Activated T-cell treated with anti-CD3 and anti-CD28 coated beads, Interleukin-2, amount 50 U/mL, for 72 hours (primary cell): ENCODE measurements at places on chromosomes 4 and X. TPM values are rescaled to one million over a fixed set of nuclear protein-coding genes. Genes with fewer than 3 reads are reported as not detected.

The GAGE12E gene
- not detected for total RNA-seq

The AWAT2 gene
- total RNA-seq = not detected

- H3K4me3 ChIP-seq = no peak overlapping the region
- no peaks in the 10 kb centered on the region for H3K36me3 ChIP-seq
- no peak overlapping the region for H3K27ac ChIP-seq
Observed at GRCh38 chrX:146934256-146934655, 119.7 kb upstream of the CXorf51A start.

DNA sequence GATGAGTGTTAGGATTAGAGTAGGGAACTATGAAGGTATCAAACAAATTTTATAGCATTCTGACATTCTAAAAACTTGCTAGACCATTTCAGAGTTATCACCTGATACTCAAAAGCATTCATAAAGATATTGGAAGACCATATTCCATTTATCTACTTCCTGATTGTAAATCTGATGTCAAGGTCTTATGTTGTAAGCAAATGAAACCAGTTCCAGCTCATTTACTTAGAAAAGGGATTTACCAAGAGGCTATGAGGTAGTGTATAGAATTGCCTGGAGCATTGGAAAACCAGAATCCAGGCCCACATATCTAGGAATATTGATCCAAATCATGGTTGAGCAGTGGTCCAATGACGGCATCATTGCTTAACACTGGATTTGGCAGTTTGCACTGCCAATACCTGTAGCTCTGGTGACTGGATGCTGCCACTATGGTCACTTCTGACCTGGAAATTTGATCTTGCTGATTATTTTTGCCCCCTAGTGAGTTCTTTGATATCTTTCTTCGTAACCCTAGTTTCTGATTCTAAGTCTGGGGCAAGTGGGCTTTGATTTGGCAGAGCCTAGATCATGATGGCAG lies 25.4 kb downstream of the ARFIP1 start:
- DNase-seq = no peak
- H3K27ac ChIP-seq = no peak overlapping the region
- no peak overlapping the region for H3K4me3 ChIP-seq
- peaks cover 25% of the 10 kb centered on the region for H3K4me1 ChIP-seq
- peaks cover 6% of the 10 kb centered on the region for H3K36me3 ChIP-seq

DNA sequence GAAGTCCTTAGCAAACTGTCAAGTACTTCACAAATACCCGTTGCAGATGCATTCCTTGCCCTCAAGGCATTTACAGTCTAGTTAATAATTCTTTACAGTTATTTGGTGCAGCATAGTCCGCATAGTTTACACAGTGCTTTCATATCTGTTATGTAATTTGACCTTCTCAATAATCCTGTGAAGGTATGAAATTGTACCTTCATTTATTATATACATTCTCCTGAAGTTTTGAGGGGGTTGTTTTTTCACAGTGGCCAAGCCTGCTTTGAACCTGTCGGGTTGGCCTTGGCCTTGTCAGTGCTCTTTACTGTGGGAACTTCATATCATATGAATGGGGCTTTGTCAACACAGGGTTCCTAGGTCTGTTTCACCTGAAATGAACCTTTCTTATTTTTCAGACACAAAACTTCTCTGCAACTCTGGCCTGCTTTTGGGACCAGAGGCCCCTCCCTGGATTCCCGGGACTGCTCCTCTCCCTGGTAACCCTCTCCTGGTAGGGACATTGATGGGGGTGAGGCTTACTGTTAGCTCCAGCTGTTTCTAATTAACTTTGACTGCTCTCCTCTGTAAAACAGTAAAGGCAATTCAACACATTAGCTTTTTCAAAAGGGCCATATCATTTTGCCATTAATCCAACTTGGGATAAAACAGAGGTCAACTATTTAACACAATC lies 9.1 kb downstream of the IGFBP7 start:
- no peak for DNase-seq
- H3K4me1 ChIP-seq = no peaks in the 10 kb centered on the region
- no peak overlapping the region for H3K4me3 ChIP-seq
- no peaks in the 10 kb centered on the region for H3K36me3 ChIP-seq
- H3K27ac ChIP-seq = no peak overlapping the region

DNA sequence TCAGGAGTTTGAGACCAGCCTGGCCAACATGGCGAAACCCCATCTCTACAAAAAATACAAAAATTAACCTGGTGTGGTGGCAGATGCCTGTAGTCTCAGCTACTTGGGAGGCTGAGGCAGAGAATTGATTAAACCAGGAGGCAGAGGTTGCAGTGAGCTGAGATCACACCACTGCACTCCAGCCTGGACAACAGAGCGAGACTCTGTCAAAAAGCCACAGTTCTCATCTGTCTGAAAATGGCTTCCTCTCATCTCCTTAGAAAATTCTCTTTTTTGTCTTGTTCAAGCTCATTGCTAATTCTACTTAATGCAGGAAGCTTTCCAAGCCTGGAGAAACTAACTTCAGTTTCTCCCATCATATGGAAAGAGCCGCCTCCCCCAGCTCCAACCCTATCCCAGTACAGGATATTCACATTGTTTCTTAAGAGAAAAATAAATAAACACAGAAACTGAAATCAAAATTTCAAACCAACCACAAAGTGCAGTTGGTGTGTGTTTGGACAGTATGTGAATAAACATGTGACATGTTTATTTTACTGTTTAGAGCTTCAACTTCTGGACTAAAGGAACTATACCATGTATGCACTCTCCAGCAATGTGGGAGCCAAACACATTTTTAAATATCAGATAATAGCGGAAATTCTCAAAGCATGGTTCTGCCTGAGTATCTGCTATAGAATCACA lies 55.0 kb upstream of the GAB1 start:
- peaks cover 6% of the 10 kb centered on the region for H3K27me3 ChIP-seq
- DNase-seq = no peak
- H3K27ac ChIP-seq = no peak overlapping the region
- no peak overlapping the region for H3K4me3 ChIP-seq
- H3K4me1 ChIP-seq = no peaks in the 10 kb centered on the region

DNA sequence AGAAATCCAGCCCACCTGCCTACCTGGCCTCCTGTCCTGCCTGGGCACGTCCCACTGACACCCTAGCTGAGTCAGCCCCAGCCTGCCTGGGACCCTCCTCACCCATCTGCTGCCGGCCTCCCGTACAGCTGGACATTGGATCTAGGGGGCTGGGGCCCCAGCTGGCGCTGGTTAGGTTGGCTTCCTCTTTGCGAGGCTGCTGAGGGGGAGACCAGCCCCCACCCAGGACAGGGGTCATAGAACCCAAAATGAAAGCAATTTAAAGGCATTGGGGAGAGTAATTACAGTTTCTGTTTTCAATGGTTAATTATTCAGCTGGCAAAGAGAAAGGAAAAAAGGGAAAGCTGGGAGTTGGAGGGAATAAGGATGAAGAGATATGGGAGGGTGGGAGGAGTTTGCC lies 15.8 kb downstream of the EFNB1 start:
- no peak overlapping the region for H3K27ac ChIP-seq
- H3K4me1 ChIP-seq = no peaks in the 10 kb centered on the region
- no peak for DNase-seq
- no peak overlapping the region for H3K4me3 ChIP-seq
- no peaks in the 10 kb centered on the region for H3K36me3 ChIP-seq
